ENCODE measurements at places on chromosomes 12 and 14. TPM values are rescaled to one million over a fixed set of nuclear protein-coding genes. Genes with fewer than 3 reads are reported as not detected.

GRCh38 chr12:40393026-40393425 is 168.2 kb downstream of the LRRK2 start:
- DNase-seq, result no peak

DNA sequence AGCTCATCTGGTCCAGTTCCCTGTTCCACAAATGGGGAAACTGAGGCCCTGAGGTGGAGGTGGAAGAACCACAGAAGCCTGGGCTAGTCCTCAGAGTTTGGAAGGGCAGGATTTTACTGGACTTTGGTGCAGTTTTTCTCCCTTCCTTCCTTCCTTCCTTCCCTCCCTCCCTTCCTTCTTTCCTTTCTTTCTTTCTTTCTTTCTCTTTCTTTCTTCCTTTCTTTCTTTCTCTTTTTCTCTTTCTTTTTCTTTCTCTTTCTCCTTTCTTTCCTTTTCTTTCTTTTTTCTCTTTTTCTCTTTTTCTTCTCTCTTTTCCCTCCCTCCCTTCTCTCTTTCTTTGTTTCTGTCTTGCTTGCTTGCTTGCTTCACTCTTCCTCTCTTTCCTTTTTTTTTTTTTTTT is 95.7 kb upstream of the TBX3 start:
- DNase-seq, result no peak

GRCh38 chr12:104591257-104591885 is 134.6 kb downstream of the CHST11 start:
- DNase-seq, result no peak

DNA sequence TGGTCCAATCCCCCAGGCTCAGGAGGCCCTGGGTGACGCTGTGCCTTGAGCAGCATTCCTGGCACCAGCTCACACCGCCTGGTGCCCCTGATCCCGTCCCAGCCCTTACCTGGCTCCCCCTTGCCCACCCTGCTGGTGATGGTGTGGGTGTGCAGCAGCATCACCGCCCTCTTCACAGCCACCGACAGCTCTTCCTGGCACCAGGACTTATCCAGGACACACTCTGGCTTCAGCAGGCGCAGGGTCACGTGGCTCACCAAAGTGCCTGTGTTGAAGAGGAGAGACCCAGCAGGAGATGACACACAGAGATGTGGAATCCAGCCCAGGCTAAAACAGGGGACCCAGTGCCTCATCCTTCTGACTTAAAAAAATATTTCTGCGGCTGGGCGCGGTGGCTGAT is 36.2 kb downstream of the GCN1 start:
- DNase-seq, result no peak

- peak; percentile 32 for DNase-seq
These were observed 229.6 kb downstream of the BCAT1 start for GRCh38 chr12:24719293-24719721.

Gene TMEM121
- 46.3 TPM for total RNA-seq

DNA sequence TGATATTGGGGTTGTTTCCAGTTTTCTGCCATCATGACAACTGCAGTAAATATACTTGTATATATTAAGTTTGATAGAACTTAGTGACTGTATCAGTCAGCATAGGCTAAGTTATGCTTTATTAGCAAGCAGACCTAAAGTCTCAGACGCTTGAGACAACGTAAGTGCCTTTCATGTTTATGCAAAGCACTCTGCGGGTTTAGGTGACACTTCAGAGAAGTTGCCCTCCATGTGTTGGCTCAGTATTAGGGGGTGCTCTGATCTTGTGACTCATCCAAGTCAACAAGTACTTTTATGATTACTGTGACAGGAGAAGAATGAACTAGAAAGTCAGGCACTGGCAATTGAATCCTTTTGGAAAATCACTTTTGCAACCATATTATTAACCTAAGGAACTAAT is 13.3 kb upstream of the OTOGL start:
- no peak for DNase-seq

DNA sequence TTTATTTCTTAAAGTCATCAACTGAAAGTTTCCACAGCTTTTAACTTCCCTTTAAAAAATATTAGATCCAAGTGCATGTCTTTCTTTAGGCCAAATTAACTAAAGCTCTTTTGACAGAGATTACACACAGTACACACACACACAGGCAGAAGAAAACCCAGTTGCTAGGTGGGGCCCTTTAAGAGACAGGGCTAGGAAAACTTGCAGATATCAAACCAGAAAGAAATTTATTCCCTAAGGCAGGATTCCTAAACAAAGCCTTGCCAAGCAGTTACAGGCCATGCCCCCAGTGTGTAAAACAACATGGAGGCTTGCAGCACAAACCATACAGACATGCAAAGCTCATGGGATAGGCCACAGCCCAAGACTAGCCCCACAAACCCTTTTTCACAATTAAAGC is 123.4 kb downstream of the FSCB start:
- DNase-seq, result no peak
